Hepatocyte (in vitro differentiated cells): ENCODE measurements at places on chromosomes 4 and X.

- DNase-seq: no peak
Observed at GRCh38 chr4:78829296-78829695, 53.1 kb downstream of the BMP2K start.

- no peak for DNase-seq
Observed at GRCh38 chr4:165443276-165443675, 64.5 kb downstream of the CPE start.

GRCh38 chrX:15269618-15270521, at the start of gene ASB9:
ASB9 (minus strand) TSS chrX:15270083; CDS start chrX:15269874, 209 bp downstream.
- peak; percentile 74 for DNase-seq

- no peak for DNase-seq
Observed at GRCh38 chrX:53817548-53817947, 131.0 kb upstream of the HUWE1 start.

DNA sequence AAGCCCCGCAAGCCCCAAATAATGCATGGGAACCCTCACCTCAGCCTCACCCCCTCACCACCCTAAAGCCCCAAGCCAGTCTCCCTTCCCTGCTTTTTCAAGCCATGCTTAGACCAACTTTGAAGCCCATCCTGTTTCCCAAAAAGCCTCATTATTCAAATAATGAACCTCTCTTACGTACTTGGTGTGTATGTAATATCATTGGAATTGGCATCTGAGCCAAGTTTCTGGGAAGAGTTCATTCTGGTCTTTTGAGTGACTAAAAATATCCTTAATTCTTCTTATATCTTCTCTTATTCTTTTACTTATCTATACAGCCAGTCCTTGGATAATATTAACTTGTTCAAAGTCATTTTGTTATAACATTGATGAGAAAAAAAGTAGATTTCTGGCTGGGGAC, 875.8 kb upstream of the SLIT2 start:
- no peak for DNase-seq

DNA sequence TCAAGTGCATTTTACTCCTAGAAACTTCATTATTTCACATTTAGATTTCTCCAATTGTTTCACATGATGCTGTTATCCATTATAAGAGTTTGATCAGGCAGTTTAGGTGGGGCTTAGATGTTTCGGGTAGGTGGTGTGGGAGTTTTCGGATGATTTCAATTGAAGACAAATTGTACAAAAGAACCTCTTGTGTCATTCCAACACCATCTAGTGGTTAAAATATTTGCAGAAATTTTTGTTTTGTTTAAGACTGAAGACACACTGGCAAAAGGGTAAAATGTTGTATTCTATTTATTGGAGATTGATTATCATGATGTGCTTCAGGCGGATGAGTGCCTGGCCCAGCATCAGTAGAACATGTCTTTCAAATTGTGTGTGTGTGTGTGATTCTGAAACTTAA, 212.7 kb downstream of the SH3BGRL start:
- DNase-seq: no peak

- peak; percentile 79 for DNase-seq
Observed at GRCh38 chrX:40172401-40173142, 74.8 kb upstream of the BCOR start.

GRCh38 chr4:178082906-178083305, 640.7 kb upstream of the AGA start:
- DNase-seq: no peak

GRCh38 chr4:144666539-144667175, 20.7 kb downstream of the HHIP start:
- no peak for DNase-seq

DNA sequence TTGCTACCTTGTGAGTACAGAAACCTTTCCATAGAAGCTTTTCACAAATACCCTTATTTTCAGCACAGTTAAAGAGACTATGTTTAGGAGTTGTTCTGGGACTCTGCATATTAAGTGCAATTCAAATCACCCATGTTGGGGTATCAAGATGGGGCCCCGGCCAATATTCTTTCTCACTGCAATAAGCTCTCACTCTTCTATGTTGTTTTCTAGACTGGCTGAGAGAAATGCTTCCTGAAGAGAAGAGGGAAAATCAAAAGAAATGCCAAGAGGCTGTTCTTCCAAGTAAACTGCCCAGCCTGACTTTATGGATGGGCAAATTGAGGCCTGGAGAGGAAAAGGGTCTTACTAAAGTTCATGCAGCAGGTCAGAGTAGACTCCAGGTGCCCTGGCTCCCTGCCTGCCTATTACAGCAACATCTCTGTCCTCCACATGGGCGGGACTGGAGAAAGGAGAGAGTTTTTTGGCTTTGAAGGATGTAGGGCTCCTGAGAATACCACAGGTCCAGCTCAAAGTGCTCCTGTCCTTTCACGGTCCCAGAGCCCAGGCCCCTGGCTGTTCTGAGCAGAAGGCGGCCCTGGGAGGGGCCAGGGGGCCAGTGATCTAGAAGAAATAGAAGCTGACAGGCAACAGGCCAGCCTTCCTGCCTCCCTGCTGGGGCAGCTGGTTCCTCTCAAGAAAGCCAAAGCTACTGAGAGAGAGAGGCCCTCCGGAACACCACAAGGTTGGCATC, 745 bp upstream of the IQSEC2 start:
- no peak for DNase-seq
